ENCODE measurements at places on chromosomes 3 and 15. TPM values are rescaled to one million over a fixed set of nuclear protein-coding genes. Genes with fewer than 3 reads are reported as not detected.

Gene TF
- 5.8 TPM for total RNA-seq

Gene CDCP1
- 0.57 TPM for total RNA-seq

Gene CPEB1
- total RNA-seq, result 3.1 TPM

Gene UROC1
- total RNA-seq, result not detected

Gene NAA80
- 8.5 TPM for total RNA-seq

Gene ZNF619
- total RNA-seq, result 3.6 TPM

Gene GOLGA6A
- total RNA-seq, result not detected
